SK-MEL-5 (cell line): ENCODE measurements at places on chromosomes 12 and 14.

GRCh38 chr14:100979780-100980179, 76.3 kb upstream of the RTL1 start:
- no peak for DNase-seq

DNA sequence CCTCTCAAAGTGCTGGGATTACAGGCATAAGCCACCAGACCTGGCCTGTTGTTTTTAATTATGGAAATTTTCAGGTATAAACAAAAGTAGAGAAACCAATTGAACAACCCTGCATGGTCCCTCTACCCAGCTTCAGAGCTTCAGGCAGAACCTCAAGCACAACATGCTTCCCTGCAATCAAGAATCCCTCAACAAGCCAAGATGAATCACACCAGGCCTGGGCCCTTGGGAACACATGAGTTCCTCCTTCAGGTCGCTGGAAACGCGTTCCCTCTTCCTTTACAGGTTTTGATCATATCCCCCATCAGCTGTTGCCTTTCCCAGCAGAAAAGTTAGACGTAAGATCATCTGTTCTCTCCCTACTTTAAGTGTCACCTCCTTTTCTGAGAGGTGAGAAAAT, 20.5 kb upstream of the CORO1C start:
- no peak for DNase-seq

- DNase-seq: no peak
Observed at GRCh38 chr12:52645120-52645761, 6.8 kb downstream of the KRT2 start.

GRCh38 chr12:93808169-93808899, 131.2 kb downstream of the CRADD start:
- no peak for DNase-seq

DNA sequence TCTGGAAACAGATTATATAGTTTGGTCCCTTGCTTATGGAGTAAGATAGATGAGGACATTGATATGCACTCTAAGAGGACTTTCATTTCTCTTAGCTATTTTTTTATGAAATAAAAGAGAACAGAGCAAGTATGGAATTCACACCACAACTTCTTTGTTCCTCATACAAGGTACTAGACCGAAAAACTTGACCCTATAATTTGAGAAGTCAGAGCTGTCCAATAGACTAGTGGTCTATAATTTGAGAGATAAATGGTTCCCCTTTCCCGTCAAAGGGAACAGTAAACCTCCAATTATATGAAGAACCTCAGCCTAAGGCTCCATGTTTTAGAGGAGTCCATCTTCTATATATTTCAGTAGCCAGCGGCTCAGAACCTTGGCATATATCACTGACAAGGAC, 58.5 kb upstream of the HIF1A start:
- DNase-seq: no peak

DNA sequence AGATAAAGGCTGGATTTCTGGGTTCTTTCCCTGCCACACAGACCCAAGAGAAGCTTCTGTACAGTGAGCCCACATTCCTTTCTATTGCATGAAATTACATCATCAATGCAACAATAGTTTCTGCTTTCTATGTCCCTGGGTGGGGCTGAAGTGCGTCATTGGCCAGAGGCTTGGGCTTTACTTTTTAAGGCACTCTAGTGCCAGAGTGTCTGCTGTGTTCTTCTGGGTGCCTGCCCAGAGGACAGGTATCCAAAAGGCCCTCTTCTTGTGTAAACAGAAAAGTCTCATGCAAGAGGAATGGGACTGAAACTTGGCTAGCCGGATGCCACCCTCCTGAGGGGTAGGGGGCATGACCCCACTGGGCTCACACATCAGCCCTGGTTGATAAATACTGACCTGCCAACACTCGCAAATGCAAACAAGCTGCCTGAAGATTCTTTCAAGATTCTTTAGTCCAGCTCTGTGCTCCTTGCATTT, 5.9 kb downstream of the KRT86 start:
- peak; percentile 78 for DNase-seq

DNA sequence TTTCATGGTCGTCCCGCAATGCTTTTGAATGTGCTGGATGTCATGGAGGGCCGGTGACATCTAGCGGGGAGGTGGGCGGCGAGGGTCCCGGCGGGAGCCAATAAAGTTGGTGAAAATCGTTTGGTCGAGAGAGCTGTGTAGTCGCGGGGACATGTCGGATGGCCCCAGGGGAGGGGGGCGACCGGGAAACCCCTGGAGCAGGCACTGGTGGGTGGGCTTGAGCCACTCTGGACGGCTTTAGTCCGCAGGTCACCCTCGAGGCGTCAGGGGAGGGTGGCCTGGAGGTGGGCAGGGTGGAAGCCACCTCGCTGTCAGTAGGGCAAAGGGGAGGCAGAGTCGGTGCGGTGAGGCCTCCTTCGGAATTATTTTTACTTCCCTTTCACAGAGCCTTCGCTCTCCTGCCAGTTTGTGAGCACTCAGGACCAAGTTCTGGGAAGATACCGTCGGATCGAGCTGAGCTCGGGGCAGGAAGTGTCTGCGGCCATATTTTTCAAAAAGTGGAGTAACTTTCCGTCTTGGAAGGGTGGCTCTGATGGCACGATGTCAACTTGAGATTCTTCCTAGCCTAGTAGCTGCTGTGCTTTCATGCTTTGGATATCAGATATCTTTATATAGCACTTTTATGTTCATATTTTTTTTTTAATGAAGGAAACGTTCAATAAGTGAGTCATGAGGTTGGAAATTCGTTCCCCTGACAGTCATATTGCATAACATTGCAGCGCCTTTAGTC, 28.2 kb downstream of the WBP11 start:
- peak; percentile 35 for DNase-seq

GRCh38 chr12:24045816-24046257, 96.4 kb upstream of the SOX5 start:
- DNase-seq: peak; percentile 62

GRCh38 chr12:57530396-57531142, 7.9 kb downstream of the MBD6 start:
- DNase-seq: no peak

GRCh38 chr14:85416771-85417170, 113.2 kb upstream of the FLRT2 start:
- peak; percentile 10 for DNase-seq

GRCh38 chr12:66693901-66694513, 15.1 kb upstream of the GRIP1 start:
- DNase-seq: peak; percentile 84

- no peak for DNase-seq
Observed at GRCh38 chr12:128727999-128728398, 95.8 kb downstream of the SLC15A4 start.

GRCh38 chr12:124919521-124920352, 5.3 kb upstream of the UBC start:
- DNase-seq: peak; percentile 77

- no peak for DNase-seq
Observed at GRCh38 chr12:50618864-50619609, 114.3 kb downstream of the DIP2B start.

DNA sequence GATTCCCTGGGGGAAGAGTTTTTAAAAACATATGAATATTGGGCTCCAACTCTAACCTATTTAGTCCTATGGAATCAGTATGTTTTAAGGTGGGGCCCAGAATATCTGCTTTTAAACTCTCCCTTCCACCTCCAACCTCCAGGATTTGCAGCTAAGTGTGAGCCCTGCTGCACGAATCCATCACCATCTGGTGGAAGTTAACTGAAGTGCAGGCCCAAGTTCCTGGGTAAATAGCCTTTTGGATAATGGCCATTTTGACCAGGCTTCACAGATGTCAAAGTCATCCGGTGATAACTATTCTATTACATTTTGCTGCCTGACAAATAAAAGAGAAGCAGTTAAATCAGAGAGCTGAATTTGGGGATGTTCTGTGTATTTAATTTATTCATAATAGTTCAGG, 58.1 kb upstream of the RMST start:
- DNase-seq: peak; percentile 72

DNA sequence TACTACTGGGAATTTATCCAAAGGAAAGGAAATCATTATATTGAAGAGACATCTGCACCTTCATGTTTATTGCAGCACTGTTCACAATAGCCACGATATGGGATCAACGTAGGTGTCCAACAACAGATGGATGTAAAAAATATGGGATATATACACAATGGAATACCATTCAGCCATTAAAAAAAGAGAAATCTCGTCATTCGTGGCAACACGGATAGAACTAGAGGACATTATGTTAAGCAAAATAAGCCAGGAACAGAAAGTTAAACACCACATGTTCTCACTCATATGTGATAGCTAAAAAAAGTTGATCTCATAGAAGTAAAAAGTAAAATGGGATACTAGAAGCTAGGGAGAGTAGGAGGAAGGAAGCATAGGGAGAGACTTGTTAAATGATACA, 82.9 kb upstream of the CLMN start:
- DNase-seq: no peak

GRCh38 chr14:46581036-46581671, 70.4 kb downstream of the RPL10L start:
- peak; percentile 68 for DNase-seq

- no peak for DNase-seq
Observed at GRCh38 chr12:25115677-25116076, 79.3 kb downstream of the DNAI7 start.

DNA sequence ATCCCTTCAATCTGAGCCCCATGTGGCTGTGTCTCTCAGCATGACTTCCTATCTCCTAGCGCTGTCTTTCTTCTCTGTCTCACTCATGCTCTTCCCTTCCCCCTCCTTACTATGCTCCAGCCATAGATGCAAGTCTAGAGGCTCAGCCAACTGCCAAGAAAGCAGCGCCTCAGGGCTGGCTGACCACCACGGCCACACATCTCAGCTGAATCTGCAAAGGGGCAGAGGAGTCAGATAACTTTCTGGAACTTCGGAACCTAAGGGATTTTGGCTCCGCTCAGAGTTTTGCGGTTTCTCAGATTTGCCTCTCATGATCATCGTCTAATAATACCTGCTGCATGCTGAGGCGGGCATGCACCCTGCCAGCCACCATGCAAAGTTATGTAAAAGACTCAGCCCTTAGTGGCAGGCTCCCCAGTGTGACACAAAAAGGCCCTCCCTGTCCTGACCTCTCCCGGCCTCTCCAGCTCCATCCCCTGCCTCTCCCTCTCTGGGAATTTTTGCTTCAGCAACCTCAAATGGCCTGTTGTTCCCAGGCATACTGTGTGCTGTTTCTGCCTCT, 5.0 kb upstream of the FGF6 start:
- no peak for DNase-seq

DNA sequence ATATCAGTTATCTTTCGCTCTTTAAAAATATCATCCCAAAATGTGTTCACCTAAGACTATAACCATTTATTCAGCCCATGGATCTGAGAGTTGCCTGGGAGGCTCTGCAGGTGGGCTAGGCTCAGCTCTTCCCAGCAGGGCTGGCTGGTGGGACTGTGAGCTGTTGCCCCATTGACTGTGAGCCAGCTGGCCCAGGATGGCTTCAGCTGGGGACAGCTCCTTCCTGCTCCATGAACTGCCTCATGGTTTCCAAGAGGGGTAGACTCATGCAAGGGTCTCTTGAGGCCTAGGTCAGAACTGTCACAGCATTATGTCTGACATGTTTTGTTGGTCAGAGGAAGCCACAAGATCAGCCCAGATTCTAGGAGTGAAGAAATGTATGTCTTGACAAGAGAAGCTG, 114.1 kb upstream of the E2F7 start:
- DNase-seq: no peak

DNA sequence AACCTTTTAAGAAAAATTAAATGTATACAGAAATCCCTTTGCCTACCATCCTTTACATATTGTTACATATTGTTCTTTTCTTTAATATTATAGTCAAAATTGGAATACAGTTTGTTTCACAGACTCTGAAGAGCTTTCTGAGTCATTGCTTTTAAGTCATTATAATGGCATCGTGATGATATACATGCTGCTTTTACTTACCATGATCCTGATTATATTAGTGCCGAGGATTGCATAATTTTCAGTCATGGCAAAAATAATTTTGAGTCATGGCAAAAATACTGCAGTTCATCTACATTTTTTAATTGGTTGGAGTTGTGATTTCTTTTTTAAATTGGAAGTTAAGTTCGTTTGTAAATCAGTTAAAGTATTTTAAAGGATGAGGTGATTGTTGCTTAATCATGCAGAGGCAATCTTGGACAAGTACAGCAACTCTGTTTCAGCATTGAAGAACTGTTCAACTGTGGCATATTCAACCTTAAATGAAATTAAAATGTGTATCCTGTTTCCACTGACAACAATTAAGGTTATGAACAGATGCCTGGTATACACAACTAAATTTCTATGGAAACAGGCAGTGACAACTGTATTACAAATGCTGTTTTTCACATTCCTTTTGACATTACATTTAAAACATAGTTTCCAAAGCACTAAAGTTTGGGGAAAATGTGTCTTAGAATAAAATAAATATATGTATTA, 142.3 kb downstream of the PCNX1 start:
- no peak for DNase-seq

DNA sequence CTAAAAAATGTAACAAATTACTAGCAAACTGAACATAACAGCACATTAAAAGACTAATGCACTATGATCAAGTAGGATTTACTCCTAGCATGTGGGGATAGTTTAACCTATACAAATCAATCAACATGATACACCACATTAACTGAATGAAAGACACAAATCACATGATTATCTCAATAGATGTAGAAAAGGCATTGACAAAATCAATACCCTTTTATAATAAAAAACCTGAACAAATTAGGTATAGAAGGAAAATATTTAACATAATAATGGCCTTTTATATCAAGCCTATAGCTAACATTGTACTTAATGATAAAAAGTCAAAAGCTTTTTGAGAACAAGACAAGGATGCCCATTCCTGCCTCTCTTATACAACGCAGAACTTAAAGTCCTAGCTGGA, 540.0 kb downstream of the RERGL start:
- DNase-seq: no peak

DNA sequence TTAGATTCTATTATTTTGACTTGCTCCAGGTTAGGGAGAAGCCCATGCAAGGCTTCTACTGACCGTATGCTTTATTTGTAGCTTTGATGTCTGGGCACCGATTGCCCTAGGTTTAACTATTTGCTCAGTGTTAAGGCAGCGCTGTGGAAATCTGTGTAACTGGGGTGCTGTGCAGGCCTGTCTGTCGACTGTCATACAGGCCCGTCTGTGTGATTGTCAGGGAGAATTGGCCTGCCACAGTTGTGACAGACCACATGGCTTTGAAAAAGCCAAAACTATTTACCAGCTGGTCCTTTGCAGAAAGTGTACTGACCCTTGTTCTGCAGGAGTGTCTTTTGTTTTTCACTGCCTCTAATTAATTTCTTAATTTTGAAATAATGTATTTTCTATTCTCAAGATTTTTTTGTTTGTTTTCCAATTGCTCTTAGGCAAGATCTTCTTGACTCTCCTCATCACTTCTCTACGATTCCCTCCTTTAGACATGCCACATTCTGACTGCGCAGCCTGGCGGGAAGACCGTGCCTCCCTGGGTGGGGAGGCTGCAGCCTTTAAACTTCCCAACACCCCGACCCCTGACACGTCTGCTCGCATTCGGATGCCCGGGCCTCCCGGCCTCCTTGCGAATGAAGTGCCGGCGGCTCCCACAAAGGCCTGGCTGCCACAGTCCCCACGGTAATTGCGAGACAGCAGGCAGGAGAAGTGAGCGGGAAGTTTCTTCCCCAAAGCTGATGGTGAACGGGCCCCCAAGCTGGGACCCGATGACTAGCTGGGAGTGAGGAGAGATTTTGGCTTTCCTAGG, 99.0 kb upstream of the EVL start:
- DNase-seq: no peak
